ENCODE measurements at places on chromosomes 2 and 18.

GRCh38 chr2:40165509-40165844, 286.4 kb downstream of the SLC8A1 start:
- peak; percentile 11 for DNase-seq

DNA sequence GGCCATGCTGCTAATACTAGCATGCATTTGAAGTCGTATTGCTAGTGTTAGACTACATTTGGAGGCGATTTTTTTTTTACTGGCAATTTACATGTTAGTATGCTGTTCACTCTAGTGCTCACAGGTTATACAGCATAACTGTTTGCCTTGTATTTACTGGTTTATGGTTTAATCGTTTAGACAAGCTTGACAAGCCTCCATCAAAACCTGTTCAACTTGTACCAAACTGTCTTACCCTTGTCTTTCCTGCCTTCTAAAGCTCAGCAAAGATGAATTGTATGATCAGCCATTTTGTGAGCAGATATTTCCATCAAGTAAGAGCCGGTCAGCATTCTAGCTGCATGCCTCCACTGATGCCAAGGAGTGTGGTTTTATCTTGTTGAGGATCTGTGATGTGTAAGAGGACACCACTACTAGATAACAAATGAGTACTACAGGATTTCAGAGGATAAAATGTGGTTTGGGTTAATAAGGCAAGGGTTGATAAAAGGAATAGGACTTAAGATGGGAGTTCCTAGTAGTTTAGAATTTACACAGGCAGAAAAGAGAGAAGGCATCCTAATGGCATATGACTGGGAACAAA, 68.4 kb upstream of the ITM2C start:
- peak; percentile 69 for DNase-seq

GRCh38 chr2:18643326-18644114, 54.2 kb upstream of the NT5C1B start:
- no peak for DNase-seq

DNA sequence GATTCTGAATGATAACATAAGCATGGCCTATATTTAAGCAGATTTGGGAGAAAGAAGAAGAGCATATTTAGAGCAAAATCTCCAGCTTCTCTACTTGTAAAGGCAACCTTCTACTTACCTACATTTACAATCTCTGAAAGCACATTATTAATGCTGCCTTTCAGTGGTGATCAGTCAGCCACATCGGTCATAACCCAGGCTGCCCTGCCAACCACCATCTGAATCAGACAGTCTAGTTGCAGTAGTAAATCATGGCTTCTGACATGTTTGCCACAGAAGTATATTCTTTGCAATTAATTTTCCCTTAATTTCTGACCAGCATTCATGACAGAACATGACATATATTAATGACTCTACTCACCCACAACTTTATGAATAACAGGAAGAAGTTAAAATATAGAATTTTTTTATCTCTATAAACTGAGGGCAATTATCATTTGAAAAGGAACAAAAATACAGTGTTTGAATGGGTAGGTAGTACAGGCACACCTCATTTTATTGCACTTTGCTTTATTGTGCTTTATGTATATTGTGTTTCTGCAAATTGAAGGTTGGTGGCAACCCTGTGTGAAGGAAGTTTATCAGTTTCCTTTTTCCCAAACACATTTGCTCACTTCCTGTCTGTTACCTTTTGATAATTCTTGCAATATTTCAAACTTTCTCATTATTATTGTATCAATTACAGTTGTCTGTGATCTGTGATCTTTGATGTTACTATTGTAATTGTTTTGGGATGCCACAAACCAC, 531.6 kb upstream of the CHAC2 start:
- DNase-seq: no peak

- DNase-seq: peak; percentile 10
These were observed 29.9 kb upstream of the ALKAL2 start for GRCh38 chr2:317501-318424.

- DNase-seq: peak; percentile 11
These were observed 58.9 kb upstream of the SMAD7 start for GRCh38 chr18:49009661-49010060.

GRCh38 chr18:658947-659533, 1.6 kb downstream of the TYMS start:
- no peak for DNase-seq

- DNase-seq: peak; percentile 80
These were observed 41.9 kb downstream of the ZNF521 start for GRCh38 chr18:25310045-25310444.

- DNase-seq: peak; percentile 13
These were observed 919 bp downstream of the SF3B1 start for GRCh38 chr2:197433780-197434438.

GRCh38 chr2:10655499-10656225, 34.1 kb downstream of the NOL10 start:
- DNase-seq: no peak

DNA sequence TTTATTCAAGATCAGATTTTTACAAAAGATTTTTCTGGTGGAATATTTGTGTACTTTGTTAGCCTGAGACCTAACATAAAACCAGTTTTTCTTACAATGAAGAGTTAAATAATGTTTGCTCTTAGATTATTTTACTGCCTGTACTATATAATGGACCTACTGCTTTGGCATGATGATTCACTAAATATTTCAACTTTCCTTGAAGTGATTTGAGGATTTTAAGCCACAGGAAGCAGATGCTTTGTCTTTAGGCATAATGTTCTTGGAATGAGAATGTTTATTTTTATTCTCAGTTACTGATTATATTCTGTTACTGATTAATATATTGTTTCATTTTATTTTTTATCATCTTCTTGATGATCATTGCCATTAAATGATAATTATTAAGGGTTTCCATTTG, 175.3 kb upstream of the LRP1B start:
- DNase-seq: no peak

- no peak for DNase-seq
These were observed 1787.0 kb upstream of the PIK3C3 start for GRCh38 chr18:40168026-40168425.

DNA sequence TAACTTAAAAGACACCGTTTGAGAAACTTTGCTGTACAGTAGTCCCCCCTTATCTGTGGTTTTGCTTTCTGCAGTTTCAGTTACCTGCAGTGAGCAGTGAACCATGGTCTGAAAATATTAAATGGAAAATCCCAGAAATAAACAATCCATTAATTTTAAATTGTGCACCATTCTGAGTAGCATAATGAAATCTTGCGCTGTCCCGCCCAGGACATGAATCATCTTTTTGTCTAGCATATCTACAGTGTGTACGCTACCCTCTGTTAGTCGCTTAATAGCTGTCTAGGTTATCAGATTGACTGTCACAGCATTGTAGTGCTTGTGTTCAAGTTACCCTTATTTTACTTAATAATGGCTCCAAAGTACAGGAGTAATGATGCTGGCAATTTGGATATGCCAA, 6.1 kb downstream of the ARPC2 start:
- DNase-seq: peak; percentile 24

DNA sequence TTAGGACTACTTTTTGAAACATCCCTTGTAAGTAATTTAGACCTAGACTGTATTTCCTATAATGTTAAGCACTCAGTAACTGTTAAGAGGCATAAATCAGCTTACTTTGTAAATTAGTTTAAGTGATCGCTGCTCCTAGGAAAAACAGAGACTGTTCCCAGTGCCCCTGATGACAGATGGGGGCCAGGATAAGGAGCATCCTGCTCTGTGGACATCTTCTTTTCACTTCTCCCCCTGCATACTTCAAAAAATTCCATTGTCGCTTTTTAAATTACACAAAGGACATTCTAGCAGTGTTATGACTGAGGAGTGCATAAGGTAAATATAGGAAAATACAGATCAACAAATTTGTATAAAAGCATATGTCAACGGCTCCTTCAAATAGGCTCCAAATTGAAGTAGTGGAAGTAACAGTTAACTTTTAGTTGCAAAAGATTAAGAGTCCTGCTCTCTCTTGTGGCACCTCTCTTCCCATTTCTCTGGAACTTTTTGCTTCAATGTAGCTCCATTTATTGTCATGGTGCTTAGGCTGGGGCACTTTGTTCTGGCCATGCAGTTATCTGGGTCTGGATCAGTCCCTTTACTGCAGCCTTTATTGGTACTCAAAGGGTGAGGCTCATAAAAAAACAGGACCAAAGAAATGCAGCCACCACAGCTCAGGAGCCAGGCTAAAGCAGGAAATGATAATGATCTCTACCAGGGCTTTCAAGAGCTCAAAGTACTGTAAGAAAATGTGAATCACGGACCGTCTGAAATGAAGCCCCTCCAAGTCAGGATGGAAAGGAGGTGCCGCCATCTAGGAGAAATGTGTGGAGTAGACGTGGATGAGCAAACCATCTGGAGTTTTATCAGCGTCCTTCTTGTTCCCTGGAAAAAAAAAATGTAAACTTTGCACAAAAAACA, 162.1 kb upstream of the ZNF516 start:
- DNase-seq: no peak

DNA sequence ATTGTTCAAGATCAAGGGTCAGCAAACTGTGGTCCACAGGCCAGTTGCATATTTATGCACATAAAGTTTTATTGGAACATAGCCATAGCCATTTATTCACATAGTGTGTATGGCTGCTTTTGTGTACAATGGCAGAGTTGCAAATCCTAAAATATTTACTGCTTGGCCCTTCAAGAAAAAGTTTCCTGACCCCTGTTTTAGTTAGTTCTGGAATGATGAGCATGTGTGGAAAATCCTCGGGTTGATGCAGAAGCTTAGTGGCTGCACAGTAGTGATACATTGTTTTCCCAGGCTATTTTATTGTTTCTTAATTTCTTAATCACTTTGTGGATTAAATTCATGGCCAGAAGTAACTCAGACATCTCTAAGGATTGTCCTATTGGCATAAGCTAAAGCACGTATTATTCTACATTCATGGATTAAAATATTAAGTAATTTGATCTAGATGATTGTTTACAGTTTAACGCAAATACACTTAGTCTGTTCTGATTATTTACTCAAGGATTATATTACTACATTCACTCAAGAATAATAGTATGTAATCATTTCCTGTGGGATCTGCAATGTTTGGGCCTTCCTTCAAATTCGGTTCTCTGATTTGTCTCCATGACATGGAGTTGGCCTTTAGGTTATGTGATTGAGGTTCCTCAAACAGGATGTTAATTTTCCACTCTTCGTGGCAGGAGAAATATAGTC, 165.5 kb downstream of the TMEM247 start:
- DNase-seq: peak; percentile 79

DNA sequence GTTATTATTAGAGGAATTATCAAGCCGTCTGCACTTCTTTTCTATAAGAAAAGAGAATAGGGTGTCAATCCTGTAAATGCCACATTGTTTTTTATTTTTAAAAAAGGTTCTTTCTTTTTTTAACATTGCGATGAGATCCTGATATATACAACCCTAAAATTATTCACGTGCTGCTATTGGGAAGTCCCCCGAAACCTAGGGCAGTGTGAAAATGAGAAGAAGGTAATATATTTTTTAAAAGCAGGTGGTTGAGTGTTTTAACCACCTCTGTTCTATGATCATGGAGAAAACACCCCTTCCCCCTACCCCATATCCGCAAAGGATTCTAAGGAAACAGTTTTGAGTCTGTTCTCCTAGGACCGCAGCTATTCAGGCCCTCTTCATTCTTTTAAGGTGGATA, 94.5 kb upstream of the KLHL14 start:
- DNase-seq: no peak

DNA sequence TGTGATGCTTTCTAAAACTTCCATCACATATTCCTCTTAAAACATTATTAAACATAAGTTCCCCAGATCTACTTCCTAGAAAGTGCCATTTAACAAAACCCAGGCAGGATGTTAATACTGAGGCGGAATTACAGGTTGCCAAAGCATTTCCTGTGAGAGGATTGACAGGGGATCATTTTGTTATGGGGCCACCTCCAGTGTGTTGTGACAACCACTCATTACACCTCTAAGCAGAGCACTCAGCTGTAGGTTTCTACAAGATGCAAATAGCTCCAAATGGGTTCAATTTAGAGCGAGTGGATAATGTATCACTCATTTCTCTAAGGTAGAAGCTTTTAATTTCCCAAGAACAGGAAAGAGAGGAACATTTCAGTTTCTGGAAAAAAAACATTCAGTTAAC, 1429.5 kb upstream of the ACVR2A start:
- DNase-seq: no peak

GRCh38 chr2:171522788-171523087, 464 bp downstream of the CYBRD1 start:
- no peak for DNase-seq

GRCh38 chr2:99754210-99754609, 264.4 kb upstream of the REV1 start:
- DNase-seq: peak; percentile 70

DNA sequence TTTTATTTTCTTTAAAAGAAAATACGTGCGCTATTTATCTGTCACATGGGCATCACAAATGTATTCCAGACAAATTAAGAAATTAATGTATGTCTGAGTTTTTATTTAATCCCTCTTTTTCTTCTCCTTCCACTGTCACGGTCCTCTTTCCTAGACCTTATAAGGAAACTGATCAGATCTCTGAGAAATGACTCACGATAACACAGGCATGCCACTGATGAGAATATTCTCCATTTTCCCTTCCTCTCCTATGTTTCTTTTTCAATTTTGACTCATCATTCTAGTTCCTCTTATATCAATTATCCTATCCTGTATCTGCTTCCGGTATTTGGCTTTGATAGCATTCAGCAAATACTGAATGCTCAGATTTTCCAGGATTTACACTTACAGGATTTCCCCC, 121.8 kb downstream of the DSC3 start:
- no peak for DNase-seq

DNA sequence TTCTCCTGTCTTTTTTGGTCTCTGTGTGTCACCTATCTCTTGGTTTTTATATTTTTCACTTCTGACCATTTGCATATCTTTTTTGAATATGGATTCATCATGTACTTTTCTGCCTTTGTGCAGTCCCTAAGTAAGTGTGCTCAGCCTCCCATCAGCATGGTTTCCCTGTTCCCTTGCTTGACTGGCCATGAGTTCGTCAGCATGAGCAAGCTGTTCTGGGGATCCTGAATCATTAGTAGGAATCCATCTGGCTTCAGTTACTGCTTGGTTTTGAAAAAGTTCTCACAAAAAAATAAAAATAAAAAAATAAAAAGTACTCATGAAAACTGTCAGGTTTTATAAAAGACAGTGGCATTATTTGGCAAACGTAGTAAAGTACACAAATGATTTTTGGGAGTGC, 144.1 kb downstream of the NCOA1 start:
- DNase-seq: peak; percentile 31

DNA sequence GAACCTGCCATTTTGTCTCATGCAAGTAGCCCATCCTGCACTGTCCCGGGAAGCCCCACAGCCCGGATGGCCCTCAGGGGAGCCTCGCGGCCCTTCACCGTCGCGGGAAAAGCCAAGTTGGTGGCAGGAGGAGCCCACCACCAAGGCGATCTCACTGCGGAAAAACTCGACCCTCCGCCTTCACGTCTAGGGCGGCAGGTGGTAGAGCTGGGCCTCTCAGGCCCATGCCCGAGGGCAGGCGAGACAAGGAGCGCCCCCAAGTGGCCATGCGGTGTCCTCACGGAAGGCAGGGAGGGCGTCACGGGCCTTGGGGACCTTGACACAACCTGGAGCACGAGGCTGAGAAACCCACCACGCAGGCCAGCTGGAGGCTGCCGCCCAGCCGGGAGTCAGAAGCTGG, 34.8 kb upstream of the SKA1 start:
- no peak for DNase-seq
